Globus pallidus (tissue), 1 donor: ENCODE measurements at places on chromosomes 2 and 18.

- DNase-seq: no peak
These were observed 26.4 kb downstream of the DNMT3A start for GRCh38 chr2:25315316-25315680.

DNA sequence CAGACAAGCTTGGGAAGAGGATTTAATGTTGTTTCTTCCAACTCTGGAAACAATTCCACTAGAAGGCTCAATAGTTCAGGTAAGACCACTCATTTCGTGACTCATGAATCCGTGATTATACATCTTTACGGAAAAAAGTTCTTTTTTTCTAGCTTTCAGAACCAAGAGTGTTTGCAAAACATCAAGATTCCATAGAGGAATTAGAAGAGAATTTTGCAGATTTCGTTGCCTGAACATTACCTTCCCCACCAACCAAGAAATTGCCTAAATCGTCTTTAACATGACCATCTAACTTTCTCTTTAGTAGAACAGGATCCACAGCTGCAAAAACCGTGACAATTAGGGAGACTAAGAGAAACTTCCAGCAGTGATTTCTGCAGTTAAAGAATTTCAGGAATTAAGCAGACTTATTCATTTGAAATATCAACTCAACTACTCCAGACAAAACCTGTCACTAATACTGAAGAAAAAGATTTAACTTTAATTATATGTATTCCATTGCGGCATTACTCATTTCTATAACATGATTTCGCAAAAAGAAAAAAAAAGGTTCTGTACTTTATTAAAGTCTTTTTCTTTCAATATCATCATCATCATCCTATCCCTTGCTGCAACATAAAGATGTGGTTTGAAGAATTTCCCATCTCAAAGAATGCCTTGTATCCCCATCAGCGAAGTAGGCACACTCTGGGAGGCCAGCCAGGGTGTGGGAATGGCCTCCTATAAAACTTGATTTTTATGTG, 1.9 kb upstream of the NAB1 start:
- peak; percentile 49 for DNase-seq

GRCh38 chr18:73688161-73688560, 459.5 kb downstream of the FBXO15 start:
- no peak for DNase-seq

DNA sequence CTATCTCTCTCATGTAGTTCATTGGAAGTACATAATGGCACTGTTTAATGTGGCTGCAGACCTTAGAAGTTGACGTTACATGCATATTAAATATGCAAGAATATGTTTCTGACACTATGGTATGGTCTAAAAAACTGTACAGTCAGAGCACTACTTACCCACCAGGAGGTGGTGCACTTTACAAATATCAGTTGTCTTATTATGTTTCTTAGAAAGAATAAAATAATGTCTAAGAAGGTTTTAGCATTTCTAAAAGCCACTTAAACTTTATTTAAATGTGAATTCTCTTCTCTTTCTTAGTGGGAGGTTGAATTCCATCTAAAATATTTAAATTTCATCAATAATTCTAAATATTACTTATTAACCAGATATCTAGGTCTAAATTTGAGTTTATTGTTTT, 4.3 kb downstream of the TMEFF2 start:
- no peak for DNase-seq

DNA sequence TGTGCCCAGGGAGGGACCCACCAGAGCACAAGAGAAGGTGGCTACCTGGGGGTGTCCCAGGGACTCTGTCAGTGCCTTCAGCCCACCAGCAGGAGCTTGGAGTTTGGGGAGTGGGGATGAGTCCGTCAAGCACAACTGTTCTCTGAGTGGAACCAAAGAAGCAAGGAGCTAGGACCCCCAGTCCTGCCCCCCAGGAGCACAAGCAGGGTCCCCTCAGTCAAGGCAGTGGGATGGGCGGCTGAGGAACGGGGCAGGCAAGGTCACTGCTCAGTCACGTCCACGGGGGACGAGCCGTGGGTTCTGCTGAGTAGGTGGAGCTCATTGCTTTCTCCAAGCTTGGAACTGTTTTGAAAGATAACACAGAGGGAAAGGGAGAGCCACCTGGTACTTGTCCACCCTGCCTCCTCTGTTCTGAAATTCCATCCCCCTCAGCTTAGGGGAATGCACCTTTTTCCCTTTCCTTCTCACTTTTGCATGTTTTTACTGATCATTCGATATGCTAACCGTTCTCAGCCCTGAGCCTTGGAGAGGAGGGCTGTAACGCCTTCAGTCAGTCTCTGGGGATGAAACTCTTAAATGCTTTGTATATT, 14.0 kb downstream of the ITM2C start:
- DNase-seq: no peak

DNA sequence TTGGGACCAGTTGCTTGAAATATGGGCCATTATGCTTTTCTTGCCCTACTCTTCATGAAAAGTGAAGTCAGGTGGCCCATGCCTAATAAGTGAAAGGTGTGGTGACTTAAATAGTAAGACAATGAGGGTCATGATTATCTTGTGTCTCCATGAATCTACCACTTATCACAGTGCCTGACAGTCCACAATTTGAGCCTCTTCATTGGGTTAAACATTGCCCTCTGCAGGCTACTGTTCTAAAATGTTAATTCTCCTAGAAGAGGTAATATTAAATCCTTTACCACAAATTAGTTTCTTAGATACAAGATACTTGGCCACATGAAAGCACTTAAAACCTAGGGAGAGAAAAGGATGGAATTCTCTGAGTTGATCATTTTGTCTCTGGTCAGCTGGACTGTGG, 4.0 kb downstream of the EGR4 start:
- no peak for DNase-seq

DNA sequence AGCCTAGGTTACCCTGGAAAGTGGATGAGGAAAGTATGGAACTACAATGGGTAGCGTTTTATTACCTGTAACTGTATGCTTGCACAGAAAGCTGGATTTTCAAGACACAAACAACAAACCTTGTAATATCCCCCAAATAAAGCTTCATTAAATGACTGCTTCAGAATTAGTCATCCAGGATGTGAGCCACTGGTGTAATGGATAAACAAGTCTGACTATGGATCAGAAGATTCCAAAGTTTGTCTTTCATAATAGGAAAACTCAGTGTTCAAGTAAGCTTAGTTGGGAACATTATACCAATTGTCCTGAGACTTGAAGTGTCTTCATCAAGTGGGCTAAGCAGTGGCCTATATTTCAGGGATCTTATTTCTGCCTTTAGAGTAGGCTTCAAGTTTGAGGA, 518.8 kb downstream of the LRP1B start:
- DNase-seq: no peak

- no peak for DNase-seq
These were observed 67.1 kb upstream of the DSEL start for GRCh38 chr18:67583621-67584020.

- no peak for DNase-seq
These were observed 123.9 kb downstream of the TMEM17 start for GRCh38 chr2:62382122-62382521.

DNA sequence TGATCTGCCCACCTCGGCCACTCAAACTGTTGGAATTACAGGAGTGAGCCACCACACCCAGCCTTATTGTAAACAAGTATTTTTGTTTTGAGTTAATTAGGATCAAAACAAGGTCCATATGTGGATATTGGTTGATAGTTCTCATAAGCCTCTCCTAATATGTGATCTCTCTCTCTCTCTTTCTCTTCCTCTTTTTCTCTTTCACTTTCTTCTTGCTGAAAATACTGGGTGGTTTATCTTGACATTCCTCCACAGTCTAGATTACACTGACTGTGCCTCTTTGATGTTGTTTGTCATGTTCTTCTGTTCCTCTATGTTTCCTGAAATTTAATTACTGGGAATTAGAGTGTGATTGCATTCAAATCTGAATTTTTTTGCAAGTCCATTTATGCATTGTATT, 547.5 kb upstream of the NRXN1 start:
- no peak for DNase-seq

GRCh38 chr18:79531926-79532312, 136.2 kb downstream of the NFATC1 start:
- no peak for DNase-seq

- no peak for DNase-seq
These were observed 230.9 kb upstream of the RGPD4 start for GRCh38 chr2:107595749-107596148.

DNA sequence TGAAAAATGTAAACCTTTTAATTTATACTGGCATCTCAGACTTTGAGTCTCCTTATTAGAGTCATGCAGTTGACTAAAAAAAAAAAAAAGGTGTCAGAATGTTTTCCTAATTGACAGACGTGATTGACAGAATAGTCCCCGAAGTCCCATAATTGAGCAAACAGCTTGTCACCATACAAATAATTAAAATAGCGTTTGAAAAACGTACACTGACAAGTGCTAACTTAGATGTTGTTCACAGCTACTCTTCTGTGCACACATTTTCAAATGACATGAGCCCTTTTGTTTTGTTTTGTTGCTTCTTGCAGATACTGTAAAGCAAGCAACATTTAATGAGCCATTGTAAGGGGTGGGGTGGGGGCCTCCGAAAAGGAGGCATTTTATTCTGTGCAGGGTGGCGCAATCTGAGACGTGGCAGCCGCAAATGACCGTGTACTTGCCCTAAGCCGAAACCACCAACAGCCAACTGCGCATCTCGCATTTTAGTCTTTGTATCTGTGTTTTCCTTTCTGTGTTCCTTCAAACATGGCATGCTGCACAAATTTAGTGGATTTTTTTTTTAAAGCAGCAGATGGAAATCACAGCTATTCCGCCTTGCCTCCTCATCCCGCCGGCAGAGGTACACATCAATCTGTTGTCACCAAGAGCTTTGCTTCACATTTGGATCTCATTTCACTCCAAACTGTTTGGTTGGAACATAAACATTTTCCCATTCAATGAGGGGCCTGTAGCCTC, 52.4 kb downstream of the LPIN1 start:
- no peak for DNase-seq

- DNase-seq: no peak
These were observed 381.9 kb upstream of the MC4R start for GRCh38 chr18:60754413-60755009.

GRCh38 chr2:774436-774835, 97.2 kb upstream of the TMEM18 start:
- no peak for DNase-seq

DNA sequence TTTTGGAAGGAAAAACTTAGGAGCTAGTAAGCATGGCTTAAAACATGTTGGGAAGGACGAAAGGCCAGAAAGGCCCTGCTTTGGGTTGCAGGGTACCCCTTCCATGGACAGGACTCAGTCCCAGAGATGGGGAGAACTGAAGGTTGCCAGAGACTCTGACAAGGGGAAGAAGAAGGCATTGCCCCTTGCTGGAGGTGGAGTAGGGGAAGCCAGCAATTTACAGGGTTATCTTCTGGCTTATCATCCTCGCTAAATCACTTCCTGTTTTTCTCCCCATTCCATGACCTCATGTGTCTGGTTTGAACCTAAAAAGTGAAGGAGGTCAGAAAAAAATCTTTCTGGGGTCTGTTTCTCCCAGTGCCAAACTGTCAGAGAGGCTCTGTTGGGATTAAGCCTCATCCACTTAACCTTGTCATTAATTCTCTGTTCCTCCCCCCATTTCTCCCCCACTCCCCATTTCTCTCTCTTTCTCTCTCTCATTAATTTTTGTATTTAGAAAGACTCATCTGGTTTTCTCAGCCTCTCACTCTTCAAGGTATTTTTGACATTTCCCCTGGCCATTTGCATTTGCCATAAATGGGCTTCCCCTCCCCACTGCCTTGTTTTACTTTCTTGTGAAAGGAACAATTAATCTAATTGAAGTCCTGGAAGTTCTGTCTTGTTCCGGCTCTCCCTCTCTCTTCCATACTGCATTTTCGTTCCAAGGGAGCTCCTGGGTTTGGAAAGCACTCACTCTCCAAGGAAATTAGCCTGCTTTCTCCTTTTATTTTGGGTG, 17.4 kb downstream of the NRP2 start:
- DNase-seq: no peak

- no peak for DNase-seq
These were observed 117.7 kb upstream of the SATB2 start for GRCh38 chr2:199575416-199575815.

DNA sequence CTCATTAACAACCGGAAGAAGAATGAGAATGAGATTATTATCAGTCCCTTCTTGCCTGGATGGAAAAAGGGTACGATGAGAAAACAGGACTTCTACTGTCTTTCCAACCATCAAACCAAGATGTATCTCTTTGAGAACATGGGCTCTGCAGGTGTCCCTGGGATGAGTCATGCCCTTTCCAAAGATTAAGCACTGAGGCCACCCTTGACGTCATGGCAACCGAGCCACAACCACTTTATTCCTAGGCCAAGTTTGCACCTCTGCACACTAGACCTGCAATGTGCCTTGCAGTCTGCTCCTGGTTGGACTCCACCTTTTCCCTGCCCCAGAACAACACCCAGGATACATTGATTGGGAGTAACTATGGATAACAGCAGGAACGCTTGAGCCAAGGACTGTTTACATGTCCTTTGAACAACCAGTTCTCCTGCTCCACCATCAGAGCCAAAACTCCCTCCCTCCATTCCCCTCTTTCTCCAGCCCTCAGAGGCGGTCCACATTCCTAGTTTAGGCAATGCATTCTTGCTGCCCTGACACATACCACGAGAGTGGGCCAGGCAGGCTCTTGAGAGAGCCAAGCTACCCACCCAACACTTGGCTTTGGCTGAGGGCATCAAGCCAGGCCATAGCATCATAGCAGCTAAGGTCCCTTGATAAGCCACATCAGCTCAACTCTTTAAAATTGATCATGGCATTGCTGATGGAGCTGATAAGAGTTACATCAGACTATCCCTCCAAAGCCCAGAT, 310.7 kb downstream of the TNS1 start:
- no peak for DNase-seq

DNA sequence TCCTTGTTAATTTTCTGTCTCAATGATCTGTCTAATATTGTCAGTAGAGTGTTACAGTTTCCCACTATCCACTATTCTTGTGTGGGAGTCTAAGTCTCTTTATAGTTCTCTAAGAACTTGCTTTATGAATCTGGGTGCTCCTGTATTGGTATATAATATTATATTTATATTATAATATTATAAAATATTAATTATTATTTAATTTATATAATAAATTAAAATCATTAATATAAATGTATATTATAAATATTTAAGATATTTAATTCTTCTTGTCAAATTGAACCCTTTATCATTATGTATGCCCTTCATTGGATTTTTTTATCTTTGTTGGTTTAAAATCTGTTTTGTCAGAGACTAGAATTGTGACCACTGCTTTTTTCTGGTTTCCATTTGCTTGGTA, 1950.2 kb upstream of the LRRTM1 start:
- no peak for DNase-seq

DNA sequence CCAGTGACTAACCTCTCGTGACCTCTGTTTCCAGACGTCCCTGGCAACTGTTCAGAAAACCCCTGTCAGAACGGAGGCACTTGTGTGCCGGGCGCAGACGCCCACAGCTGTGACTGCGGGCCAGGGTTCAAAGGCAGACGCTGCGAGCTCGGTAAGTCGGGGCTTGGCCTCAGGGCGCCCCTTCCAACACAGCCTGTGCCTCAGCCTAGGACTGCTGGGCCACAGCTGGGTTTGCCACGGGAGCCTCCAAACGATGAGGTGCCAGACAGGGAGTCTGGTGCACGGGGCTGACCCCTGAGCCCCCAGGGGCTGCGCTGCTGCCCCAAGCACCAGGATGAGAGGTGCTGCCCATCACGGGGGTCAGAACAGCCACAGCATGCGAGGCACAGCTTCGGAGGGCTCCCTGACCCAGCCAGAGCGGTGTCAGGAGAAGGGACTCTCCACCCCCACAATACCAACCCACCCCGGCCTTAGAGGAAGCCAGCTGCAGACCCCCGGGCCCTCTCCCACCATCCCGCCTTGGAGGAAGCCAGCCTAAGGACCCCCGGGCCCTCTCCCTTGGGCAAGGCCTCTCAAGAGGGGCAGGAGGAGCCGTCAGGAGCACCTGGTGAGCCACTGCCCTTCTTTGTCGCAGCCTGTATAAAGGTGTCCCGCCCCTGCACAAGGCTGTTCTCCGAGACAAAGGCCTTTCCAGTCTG, 20.3 kb downstream of the MTERF4 start:
- no peak for DNase-seq
